Stimulated activated CD4-positive, alpha-beta T cell treated with anti-CD3 and anti-CD28 coated beads, Interleukin-2, amount 100 ng/mL, for 4 hours (primary cell): ENCODE measurements at places on chromosomes 5 and 9.

DNA sequence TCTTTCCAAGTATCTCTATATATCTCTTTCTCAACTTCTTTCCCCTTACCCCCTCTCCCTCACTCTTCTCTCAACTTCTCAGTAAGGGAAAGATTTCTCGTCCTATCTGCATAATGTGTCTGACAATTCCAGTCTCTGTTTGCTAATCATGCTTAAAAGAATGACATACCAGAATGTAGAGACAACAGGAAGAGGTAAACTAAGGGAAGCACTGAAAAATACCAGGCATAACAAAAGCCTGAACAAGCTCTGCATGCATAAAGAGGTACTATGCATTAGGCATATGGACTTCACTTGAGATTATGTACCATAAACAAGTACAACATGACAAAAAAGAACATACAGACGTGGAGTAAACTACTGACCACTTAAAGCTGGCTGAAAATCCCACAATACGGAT lies 62.6 kb downstream of the SEMA5A start:
- no peak for DNase-seq

GRCh38 chr9:90795084-90795483 lies 6.5 kb upstream of the SYK start:
- no peak for DNase-seq

GRCh38 chr5:16897284-16897704 lies 38.8 kb downstream of the MYO10 start:
- DNase-seq, result no peak

DNA sequence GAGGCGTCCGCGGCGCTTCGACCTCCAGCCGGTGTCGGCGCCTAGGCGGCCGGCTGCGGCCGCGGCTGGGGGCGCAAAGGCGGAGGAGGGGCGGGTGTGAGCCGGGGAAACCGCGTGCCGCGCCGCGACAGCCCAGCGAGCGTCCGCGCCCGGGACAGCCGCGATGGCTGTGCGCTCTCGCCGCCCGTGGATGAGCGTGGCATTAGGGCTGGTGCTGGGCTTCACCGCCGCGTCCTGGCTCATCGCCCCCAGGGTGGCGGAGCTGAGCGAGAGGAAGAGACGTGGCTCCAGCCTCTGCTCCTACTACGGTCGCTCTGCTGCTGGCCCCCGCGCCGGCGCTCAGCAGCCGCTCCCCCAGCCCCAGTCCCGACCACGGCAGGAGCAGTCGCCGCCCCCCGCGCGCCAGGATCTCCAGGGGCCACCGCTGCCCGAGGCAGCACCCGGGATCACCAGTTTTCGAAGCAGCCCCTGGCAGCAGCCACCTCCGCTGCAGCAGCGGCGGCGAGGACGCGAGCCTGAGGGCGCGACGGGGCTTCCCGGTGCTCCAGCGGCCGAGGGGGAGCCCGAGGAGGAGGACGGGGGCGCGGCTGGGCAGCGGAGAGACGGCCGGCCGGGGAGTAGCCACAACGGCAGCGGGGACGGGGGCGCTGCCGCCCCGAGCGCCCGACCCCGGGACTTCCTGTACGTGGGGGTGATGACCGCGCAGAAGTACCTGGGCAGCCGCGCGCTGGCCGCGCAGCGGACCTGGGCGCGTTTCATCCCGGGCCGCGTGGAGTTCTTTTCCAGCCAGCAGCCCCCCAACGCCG lies 605 bp downstream of the CHSY3 start:
- no peak for DNase-seq

DNA sequence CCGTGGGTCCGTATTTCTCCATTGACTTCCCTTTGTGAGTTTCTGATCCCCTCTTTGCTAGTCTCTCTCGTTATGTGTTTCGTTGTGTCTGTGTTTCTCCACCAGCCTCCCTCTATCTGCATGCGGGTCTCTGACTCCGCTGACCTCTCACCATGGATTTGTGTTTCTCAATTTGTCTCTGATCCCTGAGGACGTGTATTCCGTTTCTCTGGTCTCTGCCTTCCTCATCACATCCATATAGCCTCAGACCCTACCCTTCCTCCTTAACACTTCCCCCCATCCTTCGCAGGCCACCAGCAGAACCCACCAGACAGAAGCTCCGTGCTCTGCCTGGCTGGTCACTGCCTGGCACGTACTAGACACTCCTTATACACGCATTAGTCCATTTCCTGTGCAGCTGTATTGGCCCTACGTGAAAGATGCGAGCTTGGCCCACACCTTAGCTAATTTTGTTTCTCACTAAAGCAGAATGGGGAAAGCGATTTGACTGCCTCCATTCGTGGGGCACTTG lies 631 bp downstream of the B4GALT7 start:
- DNase-seq, result no peak

DNA sequence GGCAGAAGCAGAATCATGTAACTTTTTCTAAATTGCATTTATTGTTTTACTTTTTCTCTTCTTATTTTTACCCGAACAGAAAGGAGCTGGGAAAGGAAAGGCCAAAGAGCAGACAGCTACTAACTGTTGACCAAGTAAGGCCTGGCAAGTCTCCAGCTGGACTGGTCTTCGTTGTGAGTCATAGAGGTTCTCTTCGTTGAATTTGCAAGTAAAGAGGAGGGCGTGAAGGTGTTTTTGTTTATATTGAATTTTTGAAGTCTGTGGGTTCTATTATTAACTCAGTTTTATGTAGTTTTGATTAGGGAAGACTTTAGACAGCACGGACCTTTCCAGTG lies 416.5 kb upstream of the CCNH start:
- DNase-seq, result no peak

DNA sequence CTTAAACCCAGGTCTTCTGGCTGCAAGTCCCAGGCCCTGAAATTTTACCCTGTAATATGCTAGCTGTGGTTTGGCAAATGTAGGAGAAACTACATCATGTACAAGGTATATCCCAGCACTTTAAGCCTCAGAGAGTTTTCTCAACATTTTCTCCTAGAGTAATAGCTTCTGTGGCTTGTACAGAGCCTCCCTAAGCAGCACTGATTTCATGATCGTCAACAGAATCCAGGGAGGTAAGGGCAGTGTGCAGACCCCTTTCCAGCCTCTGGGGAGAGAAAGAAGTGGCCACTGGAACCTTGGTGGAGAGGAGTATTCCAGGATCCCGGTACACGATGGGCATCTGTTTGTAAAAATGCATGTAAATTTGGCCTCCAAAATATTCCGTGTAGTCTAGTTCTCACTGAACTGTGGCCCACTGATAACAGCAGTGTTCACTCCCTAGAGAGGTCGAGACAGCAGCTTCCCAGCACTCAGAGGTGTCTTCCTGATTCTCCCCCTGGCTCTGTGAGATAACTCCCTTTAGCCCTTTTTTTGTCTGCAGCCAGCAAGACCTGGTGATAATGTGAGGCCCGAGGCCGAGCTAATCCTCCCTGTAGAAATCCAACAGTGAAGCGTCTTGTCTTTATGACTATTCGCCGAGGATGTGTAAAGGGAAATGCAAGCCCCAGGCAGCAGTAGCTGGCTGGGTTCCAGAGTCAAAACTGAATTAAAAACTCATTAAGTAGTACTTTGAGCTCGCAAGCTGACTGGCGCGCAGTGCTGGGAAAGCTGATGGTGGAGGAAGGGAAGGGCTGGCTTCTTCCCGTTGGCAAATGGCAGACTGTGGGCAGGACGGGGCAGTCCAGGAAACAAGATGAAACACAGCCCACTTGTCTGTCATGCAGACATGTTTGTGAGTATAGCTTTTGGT lies 59.0 kb downstream of the MAP1B start:
- DNase-seq, result no peak

DNA sequence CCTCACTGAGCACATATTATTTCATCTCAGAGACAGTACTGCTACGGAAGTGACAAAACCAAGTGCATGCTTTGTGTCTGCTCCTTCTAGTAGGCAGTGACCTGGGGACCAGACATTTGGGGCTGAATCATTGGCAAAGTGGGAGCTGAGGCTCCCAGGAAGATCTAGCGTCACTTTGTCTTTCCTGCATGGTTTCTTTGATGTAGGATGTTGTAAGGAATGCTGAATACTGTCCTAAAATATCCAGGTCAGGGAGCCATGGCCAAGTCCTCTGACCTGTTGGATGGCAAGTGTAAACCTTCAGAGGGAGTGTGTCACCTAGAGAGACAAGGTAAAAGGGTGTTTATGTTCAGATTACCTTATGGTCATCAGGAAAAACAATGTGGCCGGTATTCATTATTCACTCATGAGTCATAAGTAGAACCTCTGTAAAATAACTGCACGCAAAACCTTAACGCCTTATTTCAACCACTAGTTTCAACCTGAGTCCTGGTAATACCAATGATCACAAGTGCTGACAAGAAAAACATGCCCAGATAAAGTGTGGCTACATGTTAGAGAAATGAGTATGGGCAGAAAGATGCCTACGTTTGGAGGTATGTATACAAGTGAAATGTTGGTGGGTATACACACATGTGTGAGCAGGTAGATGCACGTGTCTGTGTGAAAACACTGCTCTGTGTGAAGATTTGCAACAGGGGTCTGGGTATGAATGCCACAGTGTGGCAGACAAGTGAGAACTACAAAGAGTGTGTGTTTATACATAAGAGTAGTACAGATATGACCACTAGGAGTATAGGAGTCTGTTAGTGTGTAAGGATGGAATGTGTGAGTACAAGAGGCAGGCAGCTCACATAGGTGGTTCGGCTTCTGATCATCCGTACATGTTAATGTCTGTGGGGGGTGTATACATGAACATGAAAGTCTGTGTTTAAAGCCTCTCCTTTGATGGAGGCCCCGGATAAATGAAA lies 263.9 kb downstream of the SPOCK1 start:
- no peak for DNase-seq

DNA sequence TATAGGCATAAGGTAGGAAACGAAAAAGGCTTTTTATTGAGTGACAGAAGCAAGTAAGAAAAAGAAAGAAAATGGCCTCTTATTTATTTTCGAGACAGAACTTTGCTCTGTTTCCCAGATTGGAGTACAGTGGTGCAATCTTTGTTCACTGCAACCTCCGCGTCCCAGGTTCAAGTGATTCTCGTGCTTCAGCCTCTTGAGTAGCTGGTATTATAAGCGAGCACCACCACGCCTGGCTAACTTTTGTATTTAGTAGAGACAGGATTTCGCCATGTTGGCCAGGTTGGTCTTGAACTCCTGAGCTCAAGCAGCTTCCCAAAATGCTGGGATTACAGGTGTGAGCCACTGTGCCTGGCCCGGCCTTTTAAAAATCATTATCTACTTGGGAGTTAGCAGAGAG lies 70.7 kb downstream of the NSD1 start:
- DNase-seq, result no peak

DNA sequence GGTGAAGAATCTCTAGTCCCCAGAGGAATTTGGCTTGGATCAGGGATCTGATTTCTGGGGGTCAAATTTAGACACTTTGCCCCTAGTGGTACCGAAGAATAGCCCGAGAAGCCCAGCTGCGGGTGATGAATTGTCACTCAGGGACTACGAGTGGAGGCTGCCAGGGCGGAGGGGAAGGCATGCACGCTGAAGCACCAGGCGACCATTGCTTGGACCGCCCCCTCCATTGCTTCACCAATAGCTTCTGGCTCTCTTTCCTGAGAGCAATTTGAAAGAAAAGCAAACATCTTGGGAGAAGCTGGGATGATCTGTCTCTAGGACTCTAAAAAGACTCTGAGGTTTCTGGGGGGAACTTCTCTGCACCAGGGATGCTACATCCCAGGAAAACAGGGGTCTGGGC lies 137.6 kb downstream of the CRB2 start:
- DNase-seq, result no peak

DNA sequence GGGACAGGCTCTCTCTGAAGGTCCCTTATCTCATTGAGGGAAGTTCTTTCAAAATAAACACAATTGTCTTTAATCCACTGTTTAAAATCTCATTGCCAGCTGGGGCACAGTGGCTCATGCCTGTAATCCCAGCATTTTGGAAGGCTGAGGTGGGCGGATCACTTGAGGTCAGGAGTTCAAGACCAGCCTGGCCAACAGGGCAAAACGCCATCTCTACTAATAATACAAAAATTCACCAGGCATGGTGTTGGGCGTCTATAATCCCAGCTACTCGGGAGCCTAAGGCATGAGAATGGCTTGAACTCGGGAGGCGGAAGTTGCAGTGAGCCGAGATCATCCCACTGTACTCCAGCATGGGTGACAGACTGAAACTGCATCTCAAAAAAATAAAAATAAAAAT lies 8.3 kb upstream of the NDFIP1 start:
- DNase-seq, result no peak

DNA sequence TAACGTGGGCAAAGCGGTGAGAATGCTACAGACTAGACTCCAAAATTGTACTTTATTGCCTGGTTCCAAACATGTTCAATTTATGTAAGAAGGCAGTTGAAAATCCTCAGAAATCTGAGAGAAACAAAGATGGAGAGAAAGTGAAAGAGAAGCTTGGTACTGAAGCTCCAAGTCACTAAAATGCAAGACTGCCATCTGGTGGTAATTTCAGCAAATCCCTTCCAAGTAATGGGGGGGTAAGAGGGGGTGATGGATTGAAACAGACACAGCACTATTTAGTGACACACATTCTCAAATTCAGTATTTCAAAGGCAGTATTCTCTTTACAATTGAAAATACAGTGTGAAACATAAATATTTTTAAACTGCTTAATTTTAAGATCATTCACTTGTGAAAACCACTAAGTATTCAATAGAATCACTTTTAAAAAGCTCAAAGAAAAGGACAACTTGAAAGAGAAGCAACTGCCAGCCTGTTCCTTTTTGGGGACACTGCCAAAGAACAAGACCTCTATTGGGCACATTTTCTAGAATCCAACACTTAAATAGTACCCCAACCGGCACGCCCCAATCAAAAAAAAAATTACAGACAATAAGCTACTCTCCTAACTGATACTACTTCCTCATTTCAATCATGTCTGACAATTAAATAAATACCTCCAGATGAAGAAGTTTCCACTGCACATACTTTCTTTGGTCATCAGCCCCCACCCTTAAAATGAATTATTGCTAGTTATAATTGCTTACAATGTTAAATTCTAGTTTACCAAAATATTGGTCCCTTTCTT lies 131.5 kb downstream of the AGTPBP1 start:
- peak; percentile 8 for DNase-seq

- no peak for DNase-seq
Observed at GRCh38 chr5:59184769-59185168, 601.9 kb downstream of the RAB3C start.

GRCh38 chr5:170286386-170286925 lies 11.1 kb downstream of the LCP2 start:
- DNase-seq, result no peak

DNA sequence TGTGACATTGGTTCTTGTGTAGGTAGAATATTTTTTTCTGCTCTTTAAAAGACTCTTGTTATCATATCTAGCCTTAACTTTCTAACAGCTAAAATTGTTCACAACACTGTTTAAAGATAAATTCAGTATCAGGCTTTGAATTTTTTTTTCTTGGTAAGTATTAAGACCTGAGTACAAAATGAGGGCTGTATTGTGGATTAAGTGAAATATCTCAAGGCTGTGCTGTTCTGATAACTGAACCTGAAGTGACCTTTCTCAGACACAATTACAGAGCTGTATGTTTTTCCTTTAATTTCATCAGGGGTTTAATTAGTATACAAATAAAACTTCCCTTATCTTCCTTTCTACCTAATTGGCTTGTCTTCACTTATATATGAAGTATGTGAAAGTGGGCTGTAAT lies 290.5 kb downstream of the CCDC171 start:
- no peak for DNase-seq

- no peak for DNase-seq
Observed at GRCh38 chr5:43209833-43210232, 17.8 kb downstream of the NIM1K start.
